Right hindlimb (tissue), 1 donor: ENCODE measurements at places on chromosomes 4 and X.

DNA sequence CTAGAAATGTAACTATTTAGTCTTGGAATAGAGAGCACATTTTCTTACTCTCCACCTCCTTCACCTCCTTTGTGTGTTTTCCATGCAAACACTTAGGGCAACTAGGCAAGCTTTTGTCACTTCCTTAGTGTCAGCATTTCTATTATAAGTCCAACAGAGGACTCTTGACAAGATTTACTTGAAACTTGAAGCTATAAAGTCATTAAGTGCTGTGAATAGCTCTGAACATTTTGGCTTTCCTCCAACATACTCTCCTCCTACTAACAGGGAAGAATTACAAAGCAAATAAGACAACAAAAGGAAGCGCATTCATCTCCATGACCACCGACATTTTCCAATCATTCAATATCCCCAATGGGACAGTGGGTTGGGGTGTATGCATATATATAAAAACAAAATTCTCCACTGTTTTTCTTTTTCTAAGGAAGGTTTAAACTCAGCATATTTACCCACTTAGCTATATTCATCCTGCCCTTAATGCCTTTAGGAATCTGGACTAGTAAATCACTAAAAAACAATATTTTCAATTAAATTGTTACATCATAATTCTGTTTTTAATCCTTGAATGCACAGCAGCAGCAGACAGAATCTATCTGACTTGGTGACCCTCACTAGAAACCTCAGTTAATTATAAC is 264.6 kb downstream of the SNCA start:
- no peak for DNase-seq

- no peak for DNase-seq
These were observed at the start of gene TRIM60 for GRCh38 chr4:165031436-165032211. TSS of gene TRIM60 (plus strand) at chr4:165031999. CDS start at chr4:165040073, 8,074 bp downstream.

GRCh38 chr4:76210452-76210851 is 3.2 kb downstream of the SCARB2 start:
- no peak for DNase-seq

- DNase-seq, result no peak
These were observed 19.5 kb upstream of the CXCR3 start for GRCh38 chrX:71637848-71638247.
